ENCODE measurements at places on chromosomes 1 and 21.

GRCh38 chr1:8032366-8032910, 6.3 kb upstream of the ERRFI1 start:
- DNase-seq, result no peak

- DNase-seq, result no peak
Observed at GRCh38 chr1:156291226-156292061, 4.0 kb downstream of the GLMP start.

DNA sequence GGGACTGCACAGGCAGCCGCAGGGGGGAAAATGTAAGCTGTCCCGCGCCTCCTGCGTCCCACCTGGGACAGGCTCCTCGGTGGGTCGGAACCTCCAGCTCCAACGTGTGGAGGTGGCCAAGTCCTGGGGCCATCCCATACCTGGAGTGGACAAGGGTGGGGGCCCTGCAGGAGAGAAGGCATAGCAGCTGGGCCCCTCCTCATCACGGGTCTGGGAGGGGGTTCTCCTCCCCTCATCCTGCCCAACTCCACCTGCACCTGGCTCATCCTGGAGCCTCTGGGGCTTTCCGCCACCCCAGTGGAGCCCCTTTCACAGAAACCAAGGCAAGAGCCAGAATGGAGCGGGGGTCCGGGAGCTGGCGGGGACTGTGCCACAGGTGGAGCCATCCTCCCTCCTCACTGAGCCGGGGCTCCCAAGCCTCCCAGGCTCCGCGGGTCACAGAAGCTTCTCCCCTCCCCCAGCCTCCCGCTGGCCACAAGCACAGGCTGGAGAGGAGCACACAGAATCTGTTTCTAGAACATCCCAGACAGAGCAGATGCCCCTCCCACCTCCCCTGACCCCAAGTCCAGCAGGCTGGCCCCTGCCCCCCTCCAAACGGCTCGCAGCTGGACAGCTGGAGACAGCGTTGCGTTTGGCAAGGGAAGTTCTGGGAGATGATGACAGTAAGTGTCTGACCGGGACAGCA, 65.8 kb downstream of the MEGF6 start:
- DNase-seq, result no peak

- DNase-seq, result no peak
Observed at GRCh38 chr1:41800311-41800829, 118.4 kb downstream of the HIVEP3 start.
